ENCODE measurements at places on chromosomes 5 and 9. TPM values are rescaled to one million over a fixed set of nuclear protein-coding genes. Genes with fewer than 3 reads are reported as not detected.

PHPT1 gene
- total RNA-seq, result 79.6 TPM

RIMOC1 gene
- 17.4 TPM for total RNA-seq

GABRA1 gene
- not detected for total RNA-seq

GABRA6 gene
- total RNA-seq, result not detected

TAF1L gene
- under 0.01 TPM for total RNA-seq

LIFR gene
- total RNA-seq, result 29.8 TPM

RPL12 gene
- total RNA-seq, result 952 TPM

SLC1A3 gene
- total RNA-seq, result 8.3 TPM

PCDHB16 gene
- total RNA-seq, result 0.15 TPM
